NAMALWA (cell line): ENCODE measurements at places on chromosomes 12 and 14.

DNA sequence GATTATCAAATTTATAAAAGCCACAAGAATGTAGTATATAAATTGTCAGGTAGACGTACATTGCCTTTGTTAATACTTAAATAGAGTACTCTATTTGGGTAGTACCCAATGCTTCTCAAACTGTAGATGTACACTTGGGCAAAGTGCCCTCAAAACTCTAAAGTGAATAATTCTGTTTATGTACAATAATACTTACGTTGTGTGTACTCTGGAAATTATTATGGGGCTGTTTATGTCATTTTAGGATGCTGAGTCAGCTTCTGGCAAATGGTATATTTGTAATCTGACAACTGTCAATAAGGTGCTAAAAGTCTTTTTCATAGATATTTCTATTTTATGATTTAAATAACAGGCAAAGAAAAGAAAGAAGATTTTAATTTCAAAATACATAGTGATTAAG is 102.4 kb downstream of the CCDC91 start:
- DNase-seq, result no peak

GRCh38 chr14:66311058-66311457 is 175.1 kb upstream of the CCDC196 start:
- DNase-seq, result no peak

DNA sequence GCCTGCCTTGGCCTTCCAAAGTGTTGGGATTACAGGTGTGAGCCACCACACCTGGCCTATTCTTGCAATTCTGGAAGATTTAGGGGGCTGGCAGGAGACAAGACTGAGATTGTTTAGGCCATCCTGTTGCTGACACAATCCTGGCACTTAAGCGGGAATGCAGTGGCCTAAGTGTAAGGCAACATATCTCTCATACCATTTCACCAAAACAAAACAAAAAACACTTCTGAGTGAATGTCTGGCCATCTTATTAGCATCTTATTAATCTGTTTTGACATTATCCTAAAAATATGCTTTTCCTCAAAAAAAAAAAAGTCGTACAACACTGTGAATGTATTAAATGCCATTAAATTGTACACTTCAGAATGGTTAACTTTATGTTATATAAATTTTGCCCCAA is 67.6 kb downstream of the DENND5B start:
- no peak for DNase-seq

DNA sequence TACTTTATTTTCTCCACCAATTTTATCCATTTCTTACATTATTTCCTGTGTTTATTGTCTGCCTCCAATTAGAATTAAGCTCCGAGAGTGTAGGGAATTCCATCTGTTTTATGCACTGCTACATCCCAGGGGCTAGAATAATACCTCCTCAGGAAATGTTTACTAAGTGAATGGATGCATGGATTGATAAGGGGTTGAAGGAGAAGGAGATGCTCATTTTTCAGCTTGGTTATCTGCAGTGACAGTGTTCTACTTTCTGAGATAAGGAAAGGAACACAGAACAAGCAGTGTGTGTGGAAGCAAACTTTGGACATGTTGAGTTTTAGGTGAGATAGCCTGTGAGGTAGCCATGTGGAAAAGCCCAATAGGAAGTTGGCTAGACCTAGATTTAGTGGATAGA is 164.6 kb upstream of the HMGA2 start:
- no peak for DNase-seq

- DNase-seq, result no peak
These were observed 63.9 kb downstream of the IPO8 start for GRCh38 chr12:30631740-30632139.

- DNase-seq, result peak; percentile 1
These were observed 1382.1 kb downstream of the AACS start for GRCh38 chr12:126447346-126447745.

- DNase-seq, result no peak
These were observed 281.0 kb upstream of the RGS6 start for GRCh38 chr14:71651228-71651627.

DNA sequence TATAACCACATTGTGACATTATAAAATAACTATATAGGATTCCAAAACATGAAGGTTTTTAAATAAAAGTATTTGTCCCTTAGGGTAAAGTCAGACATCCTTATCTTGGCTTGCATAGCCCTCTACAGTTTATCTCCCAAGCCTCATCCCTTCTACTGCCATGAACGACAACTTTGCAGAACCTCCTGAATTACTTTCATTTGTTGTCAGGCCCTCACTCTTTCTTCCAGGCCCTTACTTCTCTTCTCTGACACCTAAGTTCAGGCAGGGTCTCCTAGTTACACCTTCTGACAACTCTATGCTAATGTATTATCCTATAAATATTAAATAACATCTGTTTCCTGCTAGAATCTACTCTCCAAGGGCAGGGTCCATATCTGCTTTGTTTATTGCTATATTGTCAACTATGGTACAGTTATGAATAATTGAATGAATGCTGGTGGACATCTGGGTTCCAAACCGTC is 115.7 kb upstream of the MDM1 start:
- DNase-seq, result no peak

- no peak for DNase-seq
These were observed 67.0 kb downstream of the ANKRD9 start for GRCh38 chr14:102442241-102443211.

GRCh38 chr12:7404275-7404674 is 39.7 kb downstream of the CD163L1 start:
- no peak for DNase-seq

DNA sequence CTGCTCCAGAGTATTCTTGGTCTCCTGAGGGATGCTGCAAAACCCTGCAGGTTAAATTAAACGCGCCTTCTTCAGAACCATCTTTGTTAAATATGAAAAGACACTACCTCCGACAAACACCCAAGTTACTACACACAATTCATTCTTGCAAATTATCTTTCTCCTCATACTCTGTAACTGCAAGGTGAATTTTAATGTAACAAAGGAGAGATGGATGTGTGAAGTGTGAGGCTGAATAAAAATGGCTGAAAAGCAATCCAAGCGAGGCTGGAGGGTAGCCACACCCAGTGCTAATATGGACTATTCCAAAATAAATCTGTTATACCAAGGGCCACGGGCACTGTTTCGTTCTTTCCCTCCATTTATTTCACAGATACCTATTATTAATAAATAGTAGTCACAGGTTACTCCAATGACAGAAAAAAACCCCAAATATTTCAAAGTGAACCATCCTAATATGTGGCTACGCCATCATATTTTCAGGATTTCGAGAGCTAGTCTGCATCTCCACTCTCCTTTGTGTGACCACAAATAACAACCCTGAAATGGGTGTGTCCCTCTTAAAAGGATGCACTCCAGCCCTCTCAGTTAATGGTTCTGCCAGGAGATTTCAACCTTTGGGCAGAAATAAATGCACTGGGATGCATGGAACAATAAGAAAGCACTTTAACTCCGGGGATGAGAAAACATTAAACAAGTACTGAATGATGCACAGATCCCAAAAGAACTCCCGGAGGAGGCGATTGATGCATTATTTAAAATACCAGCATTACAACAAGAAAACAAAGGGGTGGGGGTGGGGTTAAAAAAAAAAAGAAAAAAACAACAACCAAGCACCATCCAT is 53.1 kb upstream of the CCDC175 start:
- no peak for DNase-seq

DNA sequence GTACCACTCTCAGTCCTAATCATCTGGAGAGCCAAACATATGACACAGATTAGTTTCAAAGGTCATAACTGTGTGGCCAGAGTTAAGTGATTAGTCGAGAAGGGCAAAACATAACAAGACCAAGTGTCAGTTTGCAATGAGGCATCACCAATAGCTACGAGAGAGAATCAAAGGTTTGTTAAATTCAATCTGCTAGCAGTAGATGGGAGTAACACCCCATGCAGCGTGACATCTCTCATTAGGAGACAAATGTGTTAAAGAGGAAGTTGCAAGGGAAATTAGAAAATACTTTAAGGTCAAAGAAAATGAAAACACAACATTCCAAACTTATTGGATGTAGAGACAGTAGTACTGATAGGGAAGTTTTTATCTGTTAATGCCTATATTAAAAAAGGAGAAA is 135.7 kb upstream of the SYT10 start:
- no peak for DNase-seq

DNA sequence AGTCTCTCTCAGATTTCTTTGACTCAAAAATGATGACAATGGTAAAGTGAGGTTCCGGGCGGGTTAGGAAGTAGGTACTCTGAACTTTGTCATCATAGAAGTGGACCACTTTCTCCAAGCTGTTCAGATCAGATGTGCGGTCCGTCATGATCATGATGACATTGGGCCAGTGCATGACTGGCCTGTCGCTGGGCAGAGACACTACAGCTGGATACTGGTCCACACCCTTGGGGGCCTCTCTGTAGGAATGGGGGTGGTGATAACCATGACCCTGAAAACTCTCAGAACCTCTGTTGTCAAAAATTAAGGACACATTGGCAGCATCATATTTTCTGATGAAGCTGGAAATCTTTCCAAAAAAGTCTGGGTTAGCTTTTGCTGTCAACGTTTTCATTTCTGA is 28.2 kb downstream of the KICS2 start:
- DNase-seq, result no peak

- no peak for DNase-seq
These were observed 15.9 kb downstream of the UBE2N start for GRCh38 chr12:93425736-93426411.

GRCh38 chr14:61438860-61439765 is 117.7 kb downstream of the PRKCH start:
- no peak for DNase-seq

DNA sequence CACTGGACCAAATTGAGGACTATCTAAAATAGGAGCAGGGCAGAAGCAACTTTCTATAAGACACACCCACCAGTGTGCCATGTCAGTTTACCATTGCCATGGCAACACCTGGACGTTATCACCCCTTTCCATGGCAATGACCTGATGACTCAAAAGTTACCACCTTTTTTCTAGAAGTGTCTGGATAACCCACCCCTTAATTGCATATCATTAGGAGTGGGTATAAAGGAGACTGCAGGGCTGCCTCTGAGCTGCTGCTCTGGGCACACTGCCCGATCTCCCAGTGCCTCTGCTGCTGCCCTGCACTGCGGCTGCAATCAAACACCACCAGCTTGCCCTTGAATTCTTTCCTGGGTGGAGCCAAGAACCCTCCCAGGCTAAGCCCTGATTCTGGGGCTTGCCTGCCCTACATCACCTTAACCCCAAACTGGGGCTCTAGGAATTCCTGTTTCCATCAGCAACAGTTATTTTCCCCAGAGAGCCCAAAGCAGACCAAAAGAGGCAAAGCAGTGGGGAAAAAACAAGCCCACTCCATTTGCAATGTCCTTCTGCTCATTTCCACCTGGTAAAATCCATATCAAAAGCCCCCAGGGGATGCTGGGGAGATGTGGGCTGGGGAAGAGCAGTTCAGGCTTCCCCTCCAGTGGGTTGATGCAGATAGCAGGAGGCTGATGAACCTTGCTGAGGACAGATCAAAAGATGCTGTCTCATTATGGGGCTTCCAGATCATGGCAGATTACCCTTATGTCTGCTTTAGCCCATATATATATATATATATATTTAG is 129.5 kb upstream of the NCOR2 start:
- no peak for DNase-seq

GRCh38 chr12:90020014-90020413 is 311.4 kb upstream of the ATP2B1 start:
- DNase-seq, result no peak

GRCh38 chr14:104967386-104968152 is 10.6 kb downstream of the AHNAK2 start:
- no peak for DNase-seq

DNA sequence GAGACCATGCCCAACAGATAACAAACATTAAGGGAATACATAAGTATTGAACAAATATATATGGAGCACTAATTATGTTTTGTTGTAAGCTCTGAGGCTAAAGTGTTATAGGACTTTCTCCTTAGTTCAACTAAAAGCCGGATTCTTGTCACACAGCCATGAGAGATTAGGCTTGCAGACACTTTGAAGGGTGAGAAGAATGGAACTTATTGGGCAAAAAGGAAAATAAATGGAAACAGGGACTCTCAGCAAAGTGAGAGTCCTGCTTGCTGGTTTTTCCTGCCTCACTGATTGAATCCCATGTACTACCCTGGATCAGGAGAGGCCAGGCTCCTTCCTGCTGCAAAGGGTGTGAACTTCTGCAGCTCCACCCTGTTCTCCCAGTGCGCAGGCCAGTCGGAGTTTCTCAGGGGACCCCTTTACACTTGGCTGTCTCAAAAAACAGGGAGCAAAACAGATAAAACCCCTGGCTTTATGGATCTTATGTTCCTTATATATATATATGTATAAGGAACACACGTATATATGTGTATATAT is 77.1 kb upstream of the FUT8 start:
- DNase-seq, result no peak

DNA sequence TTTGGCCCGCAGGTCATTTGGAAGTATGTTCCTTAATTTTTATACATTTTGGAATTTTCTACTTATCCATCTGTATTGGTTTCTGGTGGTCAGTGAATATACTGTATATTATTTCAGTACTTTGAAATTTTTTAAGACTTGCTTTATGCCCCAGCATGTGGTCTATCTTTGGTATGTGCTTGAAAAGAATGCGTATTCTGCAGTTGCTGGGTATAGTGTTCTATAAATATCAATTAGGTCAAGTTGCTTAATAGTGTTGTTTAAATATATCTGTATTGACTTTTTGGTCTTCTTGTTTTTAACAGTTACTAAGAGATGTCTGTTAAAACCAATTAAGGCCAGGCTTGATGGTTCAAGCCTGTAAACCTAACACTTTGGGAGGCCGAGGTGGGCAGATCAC is 21.7 kb upstream of the SIX1 start:
- DNase-seq, result no peak

DNA sequence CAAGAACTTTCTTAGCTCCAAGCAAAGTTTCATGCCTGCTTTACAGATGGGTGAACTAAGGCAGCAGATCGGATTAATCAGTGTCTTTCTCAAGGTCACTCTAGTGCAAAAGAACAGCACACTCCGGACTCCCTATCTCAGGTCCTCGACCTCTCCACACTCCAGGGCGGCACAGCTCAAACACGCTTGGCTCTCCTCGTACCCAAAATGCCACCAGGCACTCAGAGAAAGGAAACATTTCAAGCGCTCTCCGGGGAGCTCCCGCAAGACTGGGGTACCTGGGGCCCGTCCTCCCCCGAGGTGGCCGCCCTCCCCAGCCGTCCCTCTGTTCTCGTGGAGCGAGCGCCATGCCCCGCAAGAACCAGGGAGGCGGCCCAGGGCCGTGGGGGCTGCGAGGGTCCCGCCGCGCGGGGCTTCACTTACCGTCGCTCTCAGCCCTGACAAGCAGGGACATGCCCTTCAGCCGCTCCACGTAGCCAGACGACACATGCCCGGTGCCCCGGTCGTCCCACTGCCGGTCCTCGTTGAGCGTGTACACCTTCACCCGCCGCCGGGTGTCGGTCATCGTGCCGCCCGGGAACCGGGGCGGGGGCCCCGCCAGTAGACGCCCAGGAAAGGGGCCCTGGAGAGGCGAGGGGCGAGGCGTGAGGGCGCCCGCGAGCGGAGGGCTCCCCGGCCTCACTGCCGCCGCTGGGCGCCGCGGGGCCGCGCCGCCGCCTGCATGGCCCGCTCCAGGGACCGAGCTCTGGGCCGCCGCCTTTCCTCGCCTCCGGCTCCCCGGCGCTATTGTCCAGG is 830 bp downstream of the PPP4R3A start:
- DNase-seq, result peak; percentile 65
